ENCODE measurements at places on chromosomes 1 and 21.

DNA sequence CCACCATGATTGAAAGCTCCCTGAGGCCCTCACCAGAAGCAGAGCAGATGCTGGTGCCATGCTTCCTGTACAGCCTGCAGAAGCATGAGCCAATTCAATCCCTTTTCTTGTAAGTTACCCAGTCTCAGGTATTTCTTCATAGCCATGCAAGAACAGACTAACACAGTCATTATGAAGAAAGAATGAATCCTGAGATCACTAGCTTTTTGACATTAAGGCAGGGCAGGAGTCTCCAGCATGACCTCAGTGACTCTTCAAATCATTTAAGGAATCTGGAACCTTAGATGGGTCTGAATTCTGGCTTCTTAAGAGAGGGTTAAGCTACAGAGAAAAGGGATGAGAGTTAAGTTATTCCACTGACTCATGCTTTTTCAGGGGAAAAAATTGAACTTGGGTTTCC lies 79.0 kb downstream of the PTPN14 start:
- DNase-seq: no peak

- DNase-seq: no peak
These were observed 23.9 kb downstream of the NFASC start for GRCh38 chr1:204894606-204895005.

DNA sequence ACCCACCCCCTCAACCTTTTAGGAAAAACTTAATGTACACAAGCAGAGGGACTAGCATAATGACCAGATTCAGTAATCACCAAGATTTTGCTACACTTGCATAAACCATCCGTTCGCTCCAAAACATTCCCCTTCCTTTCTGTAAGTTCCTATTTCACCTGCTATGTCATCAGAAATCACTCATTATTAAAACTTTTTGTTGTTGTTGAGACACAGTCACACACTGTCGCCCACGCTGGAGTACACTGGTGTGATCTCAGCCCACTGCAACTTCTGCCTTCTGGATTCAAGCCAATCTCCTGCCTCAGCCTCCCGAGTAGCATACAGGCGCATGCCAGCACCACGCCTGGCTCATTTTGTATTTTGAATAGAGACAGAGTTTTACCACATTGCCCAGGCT lies 3.4 kb downstream of the MRPL20 start:
- no peak for DNase-seq

- DNase-seq: no peak
These were observed 4.4 kb upstream of the ADAMTS1 start for GRCh38 chr21:26849428-26850115.

All from right lung (tissue), 10 donors.